ENCODE measurements at places on chromosomes 1 and 21. TPM values are rescaled to one million over a fixed set of nuclear protein-coding genes. Genes with fewer than 3 reads are reported as not detected.

DNA sequence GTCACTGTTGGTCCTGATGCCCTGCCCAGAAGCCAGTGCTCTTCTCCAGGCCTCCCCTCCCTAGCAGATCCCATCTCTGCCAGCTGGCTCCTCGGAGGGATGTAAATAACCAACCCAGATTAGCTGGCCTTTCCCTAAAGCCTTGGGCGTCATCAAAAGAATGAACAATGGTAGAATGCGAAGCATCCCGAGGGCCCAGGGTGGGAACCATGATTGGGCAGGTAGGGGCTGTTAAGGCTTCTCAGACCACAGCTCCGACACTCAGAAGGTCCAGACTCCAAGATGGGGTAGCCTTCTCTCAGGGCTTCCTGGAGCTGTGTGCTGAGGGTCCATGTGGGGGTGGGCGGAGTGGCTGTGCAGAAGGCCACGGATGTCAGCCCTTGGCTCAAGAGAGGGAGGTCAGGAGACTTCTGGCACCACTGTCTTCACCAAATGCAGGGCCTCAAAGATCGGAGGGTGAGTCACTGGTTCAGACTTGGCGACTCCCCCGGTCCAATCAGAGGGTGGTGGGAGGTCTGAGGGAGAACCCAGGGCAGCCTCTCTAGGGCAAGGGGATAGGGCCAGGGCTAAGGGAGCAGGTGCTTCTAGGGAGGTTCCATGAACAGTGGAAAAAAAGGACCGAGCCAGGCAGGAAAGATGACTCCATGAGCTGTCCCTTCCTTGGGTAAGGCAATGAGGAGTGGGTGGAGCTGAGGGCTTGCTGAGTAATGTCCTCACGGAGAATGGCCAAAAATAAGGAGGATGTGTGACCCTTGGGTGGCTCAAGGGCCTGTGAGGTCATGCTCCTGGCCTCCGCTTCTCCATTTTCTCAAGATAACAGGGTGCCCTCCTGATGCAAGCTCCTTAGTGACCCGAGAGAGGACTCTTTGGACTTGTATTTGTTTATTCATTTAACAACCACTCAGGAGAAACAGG is 58.4 kb upstream of the EPS8L3 start:
- H3K27me3 ChIP-seq = no peaks in the 10 kb centered on the region
- peak overlapping the region; percentile 82 for H3K4me3 ChIP-seq
- no peak for DNase-seq
- H3K4me1 ChIP-seq = peaks cover 20% of the 10 kb centered on the region

DNA sequence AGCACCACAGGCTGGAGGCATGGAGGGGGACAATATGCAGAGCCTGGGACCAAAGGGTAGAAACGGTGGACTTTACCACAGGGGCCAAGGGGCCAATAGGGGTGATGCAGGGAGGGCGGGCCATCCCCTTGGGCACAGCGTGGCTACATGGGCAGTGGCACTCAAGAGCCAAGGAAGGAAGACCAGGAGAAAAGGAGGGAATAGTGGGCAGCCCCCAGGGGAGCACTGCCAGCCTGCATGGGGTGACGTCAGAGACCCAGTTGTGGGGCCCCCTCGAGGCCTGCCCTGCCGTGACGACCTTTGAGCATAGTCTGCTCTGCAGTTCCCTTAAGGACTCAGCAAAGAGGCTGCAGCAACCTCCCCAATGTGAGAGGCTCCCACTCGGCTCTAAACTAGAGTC is 95.5 kb upstream of the TMPRSS2 start:
- no peak overlapping the region for H3K27ac ChIP-seq
- DNase-seq = no peak
- no peaks in the 10 kb centered on the region for H3K36me3 ChIP-seq
- H3K27me3 ChIP-seq = peaks cover 2% of the 10 kb centered on the region

- no peaks in the 10 kb centered on the region for H3K36me3 ChIP-seq
- peak; percentile 66 for DNase-seq
- peaks cover 9% of the 10 kb centered on the region for H3K4me1 ChIP-seq
- no peaks in the 10 kb centered on the region for H3K27me3 ChIP-seq
- H3K4me3 ChIP-seq = no peak overlapping the region
- no peak overlapping the region for H3K27ac ChIP-seq
These were observed 44.5 kb downstream of the SLC22A15 start for GRCh38 chr1:116020668-116021272.

DNA sequence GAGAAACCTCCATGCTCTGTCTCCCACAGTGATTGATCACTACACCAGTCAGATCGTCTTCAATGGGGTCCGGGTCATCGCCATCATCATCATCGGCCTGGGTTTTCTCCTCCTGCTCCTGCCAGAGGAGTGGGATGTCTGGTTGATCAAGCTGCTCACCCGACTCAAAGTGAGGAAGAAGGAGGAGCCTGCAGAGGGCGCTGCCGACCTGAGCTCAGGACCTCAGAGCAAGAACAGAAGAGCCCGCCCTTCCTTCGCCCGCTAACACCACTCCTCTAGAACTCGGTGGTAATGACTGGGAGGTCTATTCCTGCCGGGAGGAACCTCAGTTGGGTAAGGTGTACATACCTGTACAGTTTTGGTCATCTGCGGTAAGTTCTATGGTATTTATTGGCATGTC is 50.3 kb upstream of the COA6 start:
- peak overlapping the region; percentile 16 for H3K27ac ChIP-seq
- DNase-seq = no peak
- H3K4me1 ChIP-seq = peaks cover 20% of the 10 kb centered on the region
- no peaks in the 10 kb centered on the region for H3K36me3 ChIP-seq
- no peak overlapping the region for H3K4me3 ChIP-seq
- H3K27me3 ChIP-seq = peaks cover 24% of the 10 kb centered on the region

GRCh38 chr1:59089036-59089798 is 207.7 kb upstream of the FGGY start:
- H3K4me1 ChIP-seq = peaks cover 22% of the 10 kb centered on the region
- H3K36me3 ChIP-seq = no peaks in the 10 kb centered on the region
- no peak overlapping the region for H3K4me3 ChIP-seq
- DNase-seq = no peak

GRCh38 chr21:14382486-14382834 is 486 bp downstream of the HSPA13 start:
- peaks cover 24% of the 10 kb centered on the region for H3K4me1 ChIP-seq
- H3K27ac ChIP-seq = peak overlapping the region; percentile 100
- H3K27me3 ChIP-seq = no peaks in the 10 kb centered on the region
- H3K36me3 ChIP-seq = peaks cover 9% of the 10 kb centered on the region
- H3K4me3 ChIP-seq = peak overlapping the region; percentile 99

GRCh38 chr1:240650877-240651276 is 38.9 kb upstream of the GREM2 start:
- DNase-seq = no peak
- H3K36me3 ChIP-seq = no peaks in the 10 kb centered on the region
- no peak overlapping the region for H3K4me3 ChIP-seq
- H3K27me3 ChIP-seq = peaks cover 18% of the 10 kb centered on the region

GRCh38 chr1:40662864-40663263 is 2.6 kb downstream of the RIMS3 start:
- H3K4me1 ChIP-seq = peaks cover 15% of the 10 kb centered on the region
- H3K4me3 ChIP-seq = no peak overlapping the region
- no peaks in the 10 kb centered on the region for H3K27me3 ChIP-seq
- H3K27ac ChIP-seq = no peak overlapping the region
- no peaks in the 10 kb centered on the region for H3K36me3 ChIP-seq

GRCh38 chr1:100736324-100736723 is 16.8 kb downstream of the VCAM1 start:
- no peaks in the 10 kb centered on the region for H3K4me1 ChIP-seq
- no peak overlapping the region for H3K4me3 ChIP-seq
- peaks cover 6% of the 10 kb centered on the region for H3K36me3 ChIP-seq
- H3K27me3 ChIP-seq = peaks cover 4% of the 10 kb centered on the region
- H3K27ac ChIP-seq = no peak overlapping the region

DNA sequence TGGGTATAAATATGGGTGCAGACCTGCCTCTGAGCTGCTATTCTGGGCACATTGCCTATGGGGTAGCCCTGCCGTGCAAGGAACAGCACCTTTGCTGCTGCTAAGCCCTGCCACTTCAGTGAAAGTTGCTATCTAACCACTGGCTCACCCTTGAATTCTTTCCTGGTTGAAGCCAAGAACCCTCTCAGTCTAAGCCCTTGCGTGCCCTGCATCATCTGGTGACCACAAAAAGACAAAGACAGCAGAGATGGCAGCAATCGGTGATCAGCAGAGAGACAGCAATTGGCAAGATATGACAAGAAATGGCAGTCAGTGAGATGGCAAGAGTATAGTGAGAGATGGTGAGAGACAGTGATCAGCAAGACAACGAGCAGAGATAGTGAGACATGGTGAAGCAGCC is 418.3 kb downstream of the MATN1 start:
- no peaks in the 10 kb centered on the region for H3K4me1 ChIP-seq
- no peak overlapping the region for H3K4me3 ChIP-seq
- H3K27me3 ChIP-seq = peaks cover 30% of the 10 kb centered on the region
- no peaks in the 10 kb centered on the region for H3K36me3 ChIP-seq
- peak; percentile 22 for DNase-seq
- no peak overlapping the region for H3K27ac ChIP-seq

DNA sequence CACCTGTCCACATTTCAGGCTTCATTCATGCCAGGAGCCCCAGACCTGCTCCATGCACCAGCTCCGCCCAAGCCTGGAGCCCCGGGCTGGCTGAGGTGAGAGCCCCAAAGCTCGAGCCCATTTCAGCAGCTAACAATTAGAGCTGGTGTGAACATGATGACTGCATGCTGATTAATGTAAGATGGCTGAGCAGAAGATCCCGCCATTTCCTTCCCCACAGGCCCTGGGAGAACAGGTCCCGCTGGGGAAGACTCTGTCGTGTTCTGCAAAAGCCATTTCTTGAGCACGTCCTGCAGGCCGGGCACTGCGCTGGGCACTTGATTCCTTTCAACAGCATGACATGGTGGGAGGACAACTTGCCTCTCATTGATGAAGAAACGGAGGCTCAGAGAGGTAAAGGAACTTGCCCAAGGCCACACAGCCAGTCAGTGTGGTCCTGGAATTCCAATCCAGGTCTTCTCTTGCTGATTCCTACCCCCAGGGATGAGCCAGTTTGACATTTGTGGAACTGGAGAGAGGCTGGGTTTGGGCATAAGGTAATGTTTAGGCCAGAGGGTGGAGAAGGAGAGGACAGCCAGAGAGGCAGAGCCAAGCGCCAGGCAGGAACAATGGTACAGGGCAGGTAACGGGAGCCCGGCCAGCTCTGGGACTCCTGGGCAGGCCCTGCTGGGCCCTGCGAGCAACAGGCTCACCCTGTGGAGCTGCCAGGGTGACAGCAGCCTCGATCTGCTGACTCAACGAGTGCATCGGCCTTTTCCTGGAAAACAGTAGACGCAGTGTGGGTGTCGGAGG is 28.1 kb upstream of the EPHA2 start:
- H3K4me3 ChIP-seq = no peak overlapping the region
- no peak overlapping the region for H3K27ac ChIP-seq
- no peaks in the 10 kb centered on the region for H3K36me3 ChIP-seq
- H3K4me1 ChIP-seq = no peaks in the 10 kb centered on the region

GRCh38 chr1:76901158-76901767 is 34.0 kb downstream of the ST6GALNAC5 start:
- no peaks in the 10 kb centered on the region for H3K4me1 ChIP-seq
- H3K4me3 ChIP-seq = no peak overlapping the region
- peaks cover 4% of the 10 kb centered on the region for H3K27me3 ChIP-seq

GRCh38 chr1:44822981-44823451 is 14.7 kb downstream of the BTBD19 start:
- H3K4me3 ChIP-seq = no peak overlapping the region
- no peak overlapping the region for H3K27ac ChIP-seq
- H3K36me3 ChIP-seq = no peaks in the 10 kb centered on the region
- no peak for DNase-seq

DNA sequence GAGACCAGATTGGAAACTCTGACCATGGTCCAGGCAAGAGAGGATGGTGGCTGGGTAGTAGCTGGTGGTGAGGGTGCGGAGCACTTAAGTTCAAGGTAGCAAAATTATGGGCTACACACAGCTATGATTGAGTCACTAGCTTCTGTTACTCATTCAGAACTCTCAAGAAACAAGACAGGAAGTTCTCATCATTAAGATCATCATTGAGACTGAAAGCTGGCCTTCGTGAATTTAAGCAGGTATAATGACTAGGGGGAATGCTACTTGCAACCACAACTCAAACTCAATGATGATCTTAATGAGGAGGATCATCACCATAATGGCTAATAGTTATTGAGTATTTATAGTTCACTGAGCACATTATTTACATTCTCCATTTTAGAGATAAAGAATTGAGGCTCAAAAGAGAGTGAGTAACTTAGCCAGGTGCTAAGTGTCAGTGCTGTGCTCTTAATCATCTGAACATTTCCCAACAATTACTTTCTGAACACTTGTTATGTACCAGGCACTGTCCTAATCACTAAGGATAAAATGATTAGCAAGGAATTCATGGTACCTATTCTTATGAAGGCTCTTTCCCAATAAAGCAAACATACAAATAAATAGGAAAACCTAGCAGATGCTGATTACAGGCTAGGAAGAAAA is 286.3 kb upstream of the C1orf105 start:
- H3K4me1 ChIP-seq = peaks cover 6% of the 10 kb centered on the region
- no peaks in the 10 kb centered on the region for H3K27me3 ChIP-seq
- DNase-seq = no peak
- no peak overlapping the region for H3K4me3 ChIP-seq
- H3K36me3 ChIP-seq = no peaks in the 10 kb centered on the region

DNA sequence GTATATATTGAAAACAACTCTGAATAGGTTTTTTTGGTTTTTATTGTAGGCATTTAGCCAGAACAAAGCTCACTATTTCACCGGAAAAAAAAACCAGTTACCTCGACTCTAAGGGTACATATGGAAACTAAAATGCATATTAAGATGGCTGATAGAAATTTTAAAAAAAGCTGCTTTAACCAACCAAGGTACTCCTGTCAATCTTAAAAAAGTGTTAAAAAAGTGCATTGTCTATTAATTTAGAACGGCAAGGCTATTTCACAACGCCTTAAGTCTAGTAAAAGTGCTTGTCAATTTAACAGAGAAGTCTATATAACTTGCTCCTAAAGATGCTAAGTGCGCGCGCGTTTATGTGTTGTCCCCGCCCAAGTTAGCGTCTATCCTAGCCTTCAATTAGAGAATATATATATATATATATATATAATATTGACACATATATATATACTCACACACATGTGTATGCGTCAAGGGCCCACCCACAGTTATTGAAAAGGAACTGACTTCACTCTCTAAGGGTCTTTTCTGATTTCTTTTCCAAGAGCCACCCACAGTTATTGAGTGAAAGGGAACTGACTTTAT is 934 bp downstream of the ASPM start:
- peaks cover 8% of the 10 kb centered on the region for H3K4me1 ChIP-seq
- H3K27ac ChIP-seq = peak overlapping the region; percentile 88
- H3K27me3 ChIP-seq = no peaks in the 10 kb centered on the region
- peak overlapping the region; percentile 93 for H3K4me3 ChIP-seq
- DNase-seq = no peak

- H3K4me3 ChIP-seq = no peak overlapping the region
- H3K4me1 ChIP-seq = no peaks in the 10 kb centered on the region
- peak; percentile 53 for DNase-seq
- H3K27ac ChIP-seq = no peak overlapping the region
- H3K27me3 ChIP-seq = peaks cover 19% of the 10 kb centered on the region
These were observed 21.1 kb upstream of the EPHB2 start for GRCh38 chr1:22689505-22689904.

GRCh38 chr21:15057285-15057684 is 7.5 kb downstream of the NRIP1 start:
- no peaks in the 10 kb centered on the region for H3K36me3 ChIP-seq
- peaks cover 44% of the 10 kb centered on the region for H3K4me1 ChIP-seq
- H3K27me3 ChIP-seq = no peaks in the 10 kb centered on the region
- H3K27ac ChIP-seq = no peak overlapping the region

- H3K36me3 ChIP-seq = peaks cover 6% of the 10 kb centered on the region
- H3K4me3 ChIP-seq = no peak overlapping the region
- peaks cover 27% of the 10 kb centered on the region for H3K27me3 ChIP-seq
These were observed 45.8 kb downstream of the SIM2 start for GRCh38 chr21:36744560-36745231.

The RSPO1 gene
- not detected for total RNA-seq

The CNIH3 gene
- 1.5 TPM for total RNA-seq

The ALX3 gene
- total RNA-seq = not detected

The C1orf167 gene
- not detected for total RNA-seq

The TSSK3 gene
- 0.36 TPM for total RNA-seq

The TNFRSF4 gene
- 56.8 TPM for total RNA-seq

The NECAP2 gene
- total RNA-seq = 72.0 TPM

The TTC24 gene
- total RNA-seq = 2.2 TPM

The CELA2A gene
- total RNA-seq = not detected
